ENCODE measurements at places on chromosomes 4 and X.

GRCh38 chr4:169014586-169014985 lies 4.5 kb upstream of the CBR4 start:
- DNase-seq, result no peak

- DNase-seq, result no peak
Measured at GRCh38 chr4:151568966-151569365, 160.0 kb downstream of the FHIP1A start.

DNA sequence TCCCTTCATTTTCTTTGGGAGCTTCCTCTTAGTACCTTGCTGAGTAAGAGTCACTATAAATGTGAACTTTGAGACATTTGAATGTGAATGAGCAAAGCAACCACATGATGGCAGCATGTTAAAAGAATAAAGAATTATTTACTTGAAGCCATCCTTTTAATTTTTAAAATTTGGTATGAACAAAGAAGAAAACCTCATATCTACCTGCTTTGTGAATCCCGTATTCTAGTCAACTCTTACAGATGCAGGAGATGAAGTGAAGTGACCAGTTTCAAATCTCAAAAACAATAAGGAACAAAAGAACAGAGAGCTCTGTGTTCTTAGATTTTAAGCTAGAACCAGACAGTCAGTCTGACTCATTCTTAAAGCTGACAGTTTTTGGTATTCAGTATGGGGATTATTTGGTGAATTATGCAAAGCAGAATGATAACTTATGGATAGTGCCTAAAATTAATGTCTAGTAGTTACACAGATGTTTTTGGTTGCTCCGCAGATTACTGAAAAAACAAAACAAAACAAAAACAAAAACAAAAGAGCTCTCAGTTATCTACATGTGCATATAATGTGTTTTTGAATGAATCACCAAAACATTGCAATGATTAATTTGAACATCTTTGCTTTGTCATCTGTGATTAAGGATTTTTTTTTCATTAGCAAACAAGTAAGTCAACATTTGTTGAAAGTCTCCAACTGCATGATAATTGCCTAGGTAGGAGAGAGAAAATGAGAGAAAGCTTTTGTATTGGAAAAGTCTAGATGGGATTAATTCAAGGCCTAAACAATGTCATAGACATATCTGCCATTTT lies 48.2 kb upstream of the H2AZ1 start:
- no peak for DNase-seq

GRCh38 chrX:147897117-147897516 lies 14.6 kb upstream of the FMR1 start:
- DNase-seq, result no peak

DNA sequence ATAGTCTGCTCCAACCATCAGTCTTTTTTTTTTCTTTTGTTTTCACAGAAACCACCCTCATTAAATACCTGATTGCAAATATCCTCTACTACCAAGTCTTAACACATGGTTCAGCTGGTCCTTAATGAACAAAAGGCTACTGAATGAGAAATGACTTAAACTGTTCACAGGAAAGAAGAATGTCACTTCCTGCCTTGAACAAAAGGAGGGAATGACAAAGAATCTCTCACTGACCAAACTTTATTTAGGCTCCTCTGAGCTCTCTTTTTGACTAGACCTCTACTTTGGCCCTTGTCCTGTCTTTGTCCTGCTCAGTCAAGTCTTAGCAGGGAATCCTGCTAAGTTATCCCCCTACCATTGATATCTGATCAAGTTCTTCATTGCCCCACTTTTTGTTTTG lies 31.8 kb upstream of the GJB1 start:
- DNase-seq, result no peak

DNA sequence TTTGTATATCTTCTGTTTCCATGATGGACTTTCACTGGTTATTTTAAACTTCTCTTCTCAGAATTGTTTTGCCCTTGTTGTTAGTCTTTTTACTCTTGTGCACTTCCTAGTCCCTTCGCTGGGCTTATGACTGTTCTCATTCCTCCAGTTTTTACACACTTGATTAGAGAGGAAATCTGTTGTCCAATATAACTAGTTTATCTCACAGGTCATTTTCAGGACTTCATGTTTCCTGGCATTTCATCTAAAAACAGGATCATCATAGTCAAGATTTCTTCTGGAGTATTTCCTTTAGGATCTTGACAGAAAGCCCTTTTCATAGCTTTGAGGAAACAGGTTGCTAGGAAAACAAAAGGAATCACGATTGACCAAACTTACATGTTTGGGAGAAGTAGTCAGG lies 3.0 kb downstream of the FNIP2 start:
- DNase-seq, result no peak

DNA sequence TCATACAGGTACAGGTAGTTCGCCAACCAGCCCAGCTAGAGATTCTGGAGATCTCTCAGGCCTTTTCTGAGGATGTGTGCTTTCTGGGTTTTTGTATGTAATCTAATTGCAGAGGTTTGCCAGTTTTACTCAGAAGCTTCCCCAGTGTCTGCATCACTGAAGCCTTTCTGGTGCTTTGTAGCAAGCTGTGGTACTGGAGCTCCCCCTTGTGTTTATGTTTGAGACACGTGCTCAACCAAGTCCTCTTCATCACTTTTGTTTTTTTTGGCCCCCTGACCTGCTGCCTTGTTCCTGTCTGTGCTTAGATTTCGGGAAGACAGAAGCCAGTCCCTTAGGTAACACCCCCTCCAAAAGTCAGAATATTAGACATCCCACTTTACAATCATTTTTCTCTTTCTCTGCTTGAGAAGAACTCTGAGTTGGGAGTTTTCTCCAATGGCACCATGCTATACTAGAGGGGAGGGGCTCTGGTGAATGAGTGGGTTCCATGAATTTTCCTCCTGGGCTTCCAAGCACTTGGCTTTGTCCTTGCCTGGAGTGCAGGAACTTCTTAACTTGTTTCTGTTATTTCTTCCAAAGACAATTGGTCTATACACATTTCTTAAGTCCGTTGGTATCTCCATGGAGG lies 128.4 kb upstream of the TBC1D9 start:
- peak; percentile 78 for DNase-seq

DNA sequence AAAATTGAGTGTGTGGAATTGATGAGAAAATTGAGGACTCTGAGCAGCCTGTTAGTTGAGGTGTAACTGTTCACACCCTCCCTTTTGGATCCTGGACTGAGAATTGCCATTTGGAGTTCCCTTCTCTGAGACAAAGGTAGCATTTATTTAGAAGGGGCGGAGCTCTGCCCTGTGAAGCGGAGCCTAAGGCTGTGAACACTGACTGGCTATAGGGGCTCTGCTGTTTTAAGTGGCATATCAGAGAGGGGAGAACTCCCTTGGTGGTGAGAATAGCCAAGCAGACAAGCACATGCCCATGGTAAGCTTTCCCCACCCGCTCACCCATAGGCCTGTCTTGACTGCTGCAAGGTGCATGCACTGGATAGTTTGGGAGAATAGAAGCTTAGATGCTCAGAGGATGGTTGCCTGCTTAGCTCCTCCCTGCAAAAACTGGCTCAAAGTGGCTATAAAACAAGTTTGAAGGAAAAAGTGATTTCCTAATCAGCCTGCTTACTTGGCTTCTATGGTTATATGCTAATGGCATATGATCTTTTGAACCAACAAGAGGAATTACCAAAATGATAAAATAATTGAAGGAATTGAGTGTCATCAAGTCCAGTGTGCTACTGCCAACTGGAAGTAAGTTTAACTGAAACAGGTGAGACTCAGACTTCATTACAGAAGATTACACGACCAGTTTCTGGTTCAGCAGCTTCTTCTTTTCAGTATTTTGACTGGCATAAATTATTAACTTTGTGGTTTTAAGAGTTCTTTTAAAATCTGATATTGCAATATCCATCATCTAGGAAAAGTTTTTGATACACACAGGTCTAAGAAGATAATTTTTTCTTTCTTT lies 108.4 kb downstream of the AFF1 start:
- no peak for DNase-seq

DNA sequence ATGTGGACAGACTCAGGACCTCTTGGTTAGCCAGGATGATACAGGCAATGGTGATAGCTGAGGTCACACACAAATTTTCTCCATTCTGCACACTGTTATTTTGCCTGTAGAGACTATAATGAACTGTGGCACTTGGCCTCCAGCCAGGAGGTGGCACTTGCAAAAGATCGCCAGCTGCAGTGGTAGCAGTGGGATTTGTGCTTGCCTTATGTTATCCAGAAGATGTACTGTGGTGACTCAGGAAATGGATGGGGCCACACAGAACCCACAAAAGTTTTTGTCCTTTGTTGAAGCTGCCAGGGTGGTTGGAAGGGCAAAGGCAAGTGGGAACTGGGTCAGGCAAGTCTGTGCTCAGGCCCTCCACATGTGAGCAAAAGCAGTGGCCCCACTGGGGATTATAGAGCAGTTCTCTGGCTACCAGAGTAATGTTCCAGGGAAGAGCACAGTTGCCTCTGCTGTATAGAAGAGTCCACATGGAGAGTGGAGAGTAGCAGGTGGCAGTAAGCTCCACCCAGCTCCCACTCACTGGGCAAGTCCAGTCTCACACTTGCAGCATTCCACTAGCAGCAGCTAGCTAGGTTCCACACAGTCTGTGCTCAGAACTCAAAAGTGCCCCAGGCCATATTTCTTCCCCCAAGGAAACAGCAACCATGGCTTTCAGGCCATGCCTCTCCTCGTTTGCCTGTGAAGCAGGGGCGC lies 5.9 kb upstream of the C4orf17 start:
- DNase-seq, result no peak

GRCh38 chr4:64940698-64941097 lies 531.4 kb upstream of the TECRL start:
- no peak for DNase-seq

DNA sequence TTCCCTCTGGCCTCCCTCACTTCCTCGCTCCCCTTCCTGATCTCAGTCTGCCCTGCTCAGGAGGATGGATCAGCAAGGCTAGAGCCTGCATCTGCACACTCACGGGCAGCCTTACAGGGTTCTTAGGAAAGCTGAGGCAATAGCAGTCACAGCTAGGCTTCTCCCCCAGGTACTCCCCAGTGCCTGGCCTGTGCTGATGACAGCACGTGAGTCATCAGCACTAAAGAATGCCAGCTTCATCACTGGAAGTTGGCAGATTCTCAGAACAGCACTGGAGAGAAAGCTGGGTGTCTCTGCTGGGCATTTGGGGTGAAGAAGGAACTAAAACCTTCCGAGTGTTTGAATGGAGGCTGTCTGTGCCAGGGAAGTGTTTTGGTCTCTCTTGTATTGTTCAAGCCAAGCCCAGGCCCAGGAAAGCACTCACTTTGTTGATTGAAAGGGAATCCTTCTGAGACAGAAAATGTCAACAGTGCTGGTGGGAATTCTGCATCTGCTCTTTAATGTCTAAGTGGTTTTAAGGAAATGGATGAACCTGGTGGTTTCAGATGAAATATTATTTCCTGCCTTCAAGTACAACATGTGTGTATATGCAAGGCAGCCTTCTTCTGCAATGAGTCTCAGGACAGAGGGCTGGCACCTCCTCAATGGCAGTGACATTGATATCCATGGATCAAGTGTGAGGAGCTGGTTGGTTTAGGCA lies 73.0 kb upstream of the SCOC start:
- DNase-seq, result no peak

- DNase-seq, result no peak
Measured at GRCh38 chr4:633406-633805, 8.0 kb downstream of the PDE6B start.

- no peak for DNase-seq
Measured at GRCh38 chr4:122010610-122011009, 58.8 kb upstream of the TRPC3 start.

DNA sequence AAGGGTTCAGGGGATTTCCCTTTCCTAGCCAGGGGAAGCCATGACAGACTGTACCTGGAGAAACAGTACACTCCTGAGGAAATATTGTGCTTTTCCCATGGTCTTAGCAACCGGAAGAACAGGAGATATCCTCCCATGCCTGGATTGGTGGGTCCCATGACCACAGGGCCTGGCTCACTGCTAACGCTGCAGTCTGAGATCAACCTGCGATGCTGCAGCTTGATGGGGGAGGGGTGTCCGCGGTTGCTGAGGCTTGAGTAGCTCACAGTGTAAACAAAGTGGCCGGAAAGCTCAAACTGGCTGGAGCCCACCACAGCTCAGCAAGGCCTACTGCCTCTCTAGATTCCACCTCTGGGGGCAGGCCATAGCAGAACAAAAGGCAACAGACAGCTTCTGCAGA lies 819.5 kb downstream of the TECRL start:
- no peak for DNase-seq

DNA sequence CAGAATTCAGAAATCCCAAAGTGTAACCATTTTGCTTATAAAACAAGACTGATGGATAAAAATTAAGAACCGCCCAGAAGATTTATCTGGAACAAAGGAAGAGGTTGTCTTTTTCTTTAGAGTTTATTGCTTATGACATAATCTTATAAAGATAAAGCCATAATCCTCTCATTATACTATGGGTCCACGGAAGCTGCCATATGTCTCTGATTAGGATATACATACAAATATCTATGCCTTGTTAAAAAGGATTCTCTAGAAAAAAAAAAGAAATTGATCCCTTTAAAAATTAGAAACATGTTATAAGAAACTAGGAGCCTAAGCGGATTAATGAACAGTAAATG lies 70.5 kb downstream of the RELL1 start:
- DNase-seq, result no peak

DNA sequence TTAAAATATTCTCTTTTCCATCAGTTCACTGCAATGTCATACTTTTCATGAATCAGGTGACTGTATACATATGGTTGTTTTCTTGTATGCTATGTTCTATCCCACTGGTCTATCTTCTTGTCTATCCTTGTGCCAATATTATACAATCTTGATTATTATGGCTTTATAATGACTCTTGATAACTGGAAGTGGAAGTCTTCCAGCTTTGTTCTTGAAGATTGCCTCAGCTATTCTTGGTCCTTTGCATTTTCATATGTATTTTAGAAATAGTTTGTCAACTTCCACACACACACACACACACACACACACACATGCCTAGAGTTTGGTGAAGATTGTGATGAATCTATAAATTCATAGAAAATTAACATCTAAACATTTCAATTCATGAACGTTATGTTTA lies 67.9 kb downstream of the SHROOM3 start:
- DNase-seq, result no peak

GRCh38 chr4:38021751-38022150 lies 61.6 kb downstream of the PTTG2 start:
- DNase-seq, result no peak

GRCh38 chr4:12126474-12126873 lies 697.8 kb upstream of the HS3ST1 start:
- no peak for DNase-seq

GRCh38 chrX:13432414-13433297 lies 112.8 kb upstream of the ATXN3L start:
- DNase-seq, result no peak

DNA sequence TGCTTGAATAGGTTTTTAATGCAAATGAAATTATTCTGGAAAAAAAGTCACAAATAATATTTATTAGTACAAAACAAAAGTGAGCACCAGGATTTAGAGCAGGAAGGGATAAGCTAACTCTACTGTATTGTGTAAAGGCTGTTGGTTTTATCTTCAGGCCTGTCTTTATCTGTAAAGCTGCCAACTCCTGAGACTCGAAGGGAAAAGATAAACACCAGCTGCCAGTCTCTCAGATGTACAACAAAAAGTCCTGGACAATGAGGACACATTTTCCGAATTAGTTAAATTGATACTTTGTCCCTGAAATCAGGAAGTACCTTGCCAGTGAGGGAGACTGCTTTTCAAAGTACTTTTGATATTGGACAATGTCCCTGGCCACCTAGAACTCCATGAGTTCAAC lies 8.8 kb downstream of the DDX60 start:
- no peak for DNase-seq

All from HAP-1 (cell line).